ENCODE measurements at places on chromosomes 2 and 18.

DNA sequence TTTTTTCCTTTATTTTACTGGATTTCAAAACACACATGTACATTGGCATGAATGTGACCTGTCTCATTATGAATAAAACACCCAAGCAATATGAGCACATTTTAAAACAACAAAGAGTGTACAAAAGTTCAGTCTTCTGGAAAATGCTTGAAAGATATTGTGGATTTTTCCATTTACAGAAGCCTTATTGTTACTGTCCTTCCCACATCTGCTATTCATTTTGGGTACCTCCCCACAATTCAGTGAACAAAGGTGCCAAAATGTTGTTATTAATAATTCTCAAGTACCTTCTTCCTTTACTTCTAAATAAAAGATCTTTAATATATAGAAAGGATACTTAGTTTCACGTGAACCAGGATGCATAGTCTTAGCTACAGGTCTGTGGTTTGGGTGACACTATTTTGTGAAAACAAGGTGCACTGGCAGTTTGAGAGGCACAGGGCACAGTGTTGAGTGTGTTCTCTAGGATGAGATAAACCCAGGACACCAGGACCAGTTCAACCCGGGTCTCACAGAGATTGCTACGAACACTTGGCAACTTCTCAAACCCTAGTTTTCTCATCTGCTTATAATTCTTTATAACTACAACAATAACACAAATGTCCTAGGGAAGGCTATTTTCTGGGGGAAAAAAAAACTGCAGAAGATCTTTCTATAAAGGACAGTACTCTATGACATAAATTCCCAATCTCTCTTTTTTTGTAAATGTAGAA lies 84.5 kb upstream of the GALNT5 start:
- H3K36me3 ChIP-seq, result no peaks in the 10 kb centered on the region
- DNase-seq, result no peak
- peaks cover 7% of the 10 kb centered on the region for H3K27me3 ChIP-seq
- no peak overlapping the region for H3K4me3 ChIP-seq
- no peak overlapping the region for H3K27ac ChIP-seq

DNA sequence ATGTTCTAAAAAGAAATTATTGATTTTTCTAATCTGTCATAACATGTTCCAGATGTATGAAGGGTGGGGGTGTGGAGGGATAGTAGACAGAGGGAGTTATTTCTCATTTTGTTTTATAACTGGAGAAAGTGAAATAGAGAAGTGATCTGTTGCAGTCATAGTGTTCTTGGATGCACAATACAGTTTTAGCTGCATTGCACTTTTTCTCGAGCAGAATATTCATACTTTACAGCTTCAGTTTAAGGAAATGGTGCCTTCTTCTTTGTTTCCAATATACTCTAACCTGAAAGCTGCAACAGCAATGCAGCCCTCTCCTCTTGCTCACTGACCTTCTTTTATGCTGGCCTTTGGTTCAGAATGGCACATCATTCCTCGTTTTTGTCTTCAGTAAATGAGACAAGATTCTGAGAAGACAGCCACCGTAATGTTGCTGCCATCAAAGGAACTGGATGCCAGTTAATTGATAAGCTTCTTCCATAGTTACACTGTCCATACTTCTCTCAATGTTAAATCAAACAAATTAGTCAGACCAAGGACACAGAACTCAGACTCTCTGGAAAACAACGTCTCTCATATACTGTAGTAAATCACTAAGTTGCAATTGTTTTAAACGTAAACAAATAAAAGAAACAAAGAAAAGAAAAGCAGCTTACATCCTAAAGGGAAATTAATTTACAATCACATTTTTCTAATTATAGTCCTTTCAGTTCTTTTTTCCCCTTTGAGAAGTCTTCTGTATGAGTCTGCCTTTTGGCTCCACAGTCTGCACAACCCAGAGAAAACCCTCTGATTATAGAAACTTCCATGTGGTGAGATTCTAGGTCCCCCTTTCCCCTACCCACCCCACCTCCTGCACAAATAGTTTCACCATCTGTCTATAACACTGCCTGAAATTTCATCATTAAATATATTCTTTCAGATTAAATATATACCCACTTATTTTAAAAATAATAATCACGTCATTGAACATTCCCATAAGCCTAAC lies 97.4 kb upstream of the UGP2 start:
- H3K4me1 ChIP-seq, result no peaks in the 10 kb centered on the region
- no peak overlapping the region for H3K4me3 ChIP-seq
- DNase-seq, result no peak
- no peak overlapping the region for H3K27ac ChIP-seq
- H3K36me3 ChIP-seq, result no peaks in the 10 kb centered on the region

DNA sequence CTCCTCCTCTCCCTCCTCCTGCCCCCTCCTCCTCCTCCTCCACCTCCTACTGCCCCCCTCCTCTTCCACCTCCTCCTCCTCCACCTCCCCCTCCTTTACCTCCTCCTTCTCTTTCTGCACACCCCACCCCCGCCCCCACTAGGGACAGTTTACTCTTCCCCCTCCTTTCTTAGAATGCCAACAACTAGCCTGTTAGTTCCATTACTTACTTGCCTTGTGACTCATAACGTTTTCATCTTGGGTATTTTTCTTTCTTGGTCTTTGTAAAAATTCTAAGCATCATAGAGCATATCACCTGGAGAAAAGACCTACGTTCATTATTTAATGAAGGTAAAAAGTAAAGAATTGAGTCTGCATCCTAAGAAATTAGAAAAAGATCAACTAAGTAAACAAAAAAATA lies 165.3 kb downstream of the NEDD4L start:
- H3K27ac ChIP-seq, result no peak overlapping the region
- H3K27me3 ChIP-seq, result peaks cover 7% of the 10 kb centered on the region
- H3K4me1 ChIP-seq, result peaks cover 15% of the 10 kb centered on the region
- no peak overlapping the region for H3K4me3 ChIP-seq

DNA sequence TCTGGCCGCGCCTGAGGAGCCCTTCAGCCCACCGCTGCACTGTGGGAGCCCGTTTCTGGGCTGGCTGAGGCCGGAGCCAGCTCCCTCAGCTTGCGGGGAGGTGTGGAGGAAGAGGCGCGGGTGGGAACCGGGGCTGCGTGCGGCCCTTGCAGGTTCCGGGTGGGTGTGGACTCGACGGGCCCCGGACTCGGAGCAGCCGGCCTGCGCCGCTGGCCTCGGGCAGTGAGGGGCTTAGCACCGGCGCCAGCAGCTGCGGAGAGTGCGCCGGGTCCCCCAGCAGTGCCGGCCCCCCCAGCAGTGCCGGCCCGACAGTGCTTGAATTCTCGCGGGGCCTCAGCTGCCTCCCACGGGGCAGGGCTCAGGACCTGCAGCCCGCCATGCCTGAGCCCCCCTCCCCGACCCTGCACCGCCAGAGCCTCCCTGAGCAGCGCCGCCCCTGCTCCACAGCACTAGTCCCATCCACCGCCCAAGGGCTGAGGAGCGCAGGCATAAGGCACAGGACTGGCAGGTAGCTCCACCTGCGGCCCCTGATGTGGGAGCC lies 534.2 kb downstream of the ZNF804A start:
- H3K36me3 ChIP-seq, result no peaks in the 10 kb centered on the region
- H3K27ac ChIP-seq, result no peak overlapping the region
- no peak overlapping the region for H3K4me3 ChIP-seq
- DNase-seq, result no peak
- no peaks in the 10 kb centered on the region for H3K4me1 ChIP-seq

- H3K4me3 ChIP-seq, result no peak overlapping the region
- DNase-seq, result no peak
- no peaks in the 10 kb centered on the region for H3K27me3 ChIP-seq
- no peaks in the 10 kb centered on the region for H3K36me3 ChIP-seq
- H3K27ac ChIP-seq, result no peak overlapping the region
Observed at GRCh38 chr2:40192864-40193669, 258.8 kb downstream of the SLC8A1 start.

GRCh38 chr18:31857526-31858106 lies 85.3 kb downstream of the TRAPPC8 start:
- H3K36me3 ChIP-seq, result peaks cover 24% of the 10 kb centered on the region
- no peak for DNase-seq
- H3K27ac ChIP-seq, result no peak overlapping the region
- H3K4me1 ChIP-seq, result peaks cover 4% of the 10 kb centered on the region
- no peak overlapping the region for H3K4me3 ChIP-seq
- H3K27me3 ChIP-seq, result no peaks in the 10 kb centered on the region

DNA sequence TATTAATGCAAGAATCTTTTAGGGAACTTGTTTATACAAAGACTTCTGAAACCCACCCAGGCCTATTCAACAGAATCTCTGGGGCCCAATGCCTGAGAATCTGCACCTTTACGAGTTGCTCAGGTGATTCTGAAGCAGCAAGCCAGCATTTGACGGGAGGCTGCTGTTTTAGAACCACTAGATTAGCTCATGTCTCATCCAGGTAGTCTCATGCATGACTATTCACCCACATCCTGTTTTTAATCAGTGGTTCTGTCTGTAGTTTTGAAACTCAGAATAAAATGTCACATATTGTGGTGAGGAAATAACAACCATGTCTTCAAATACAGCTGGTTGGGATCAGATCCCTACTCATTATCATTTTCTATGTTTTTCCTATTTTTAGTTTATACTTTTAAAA lies 39.5 kb downstream of the CYTIP start:
- H3K4me3 ChIP-seq, result peak overlapping the region; percentile 36
- peak overlapping the region; percentile 93 for H3K27ac ChIP-seq
- peaks cover 77% of the 10 kb centered on the region for H3K4me1 ChIP-seq
- H3K36me3 ChIP-seq, result peaks cover 61% of the 10 kb centered on the region
- no peaks in the 10 kb centered on the region for H3K27me3 ChIP-seq

- H3K4me3 ChIP-seq, result no peak overlapping the region
- DNase-seq, result no peak
- peaks cover 3% of the 10 kb centered on the region for H3K27me3 ChIP-seq
- no peaks in the 10 kb centered on the region for H3K36me3 ChIP-seq
- no peaks in the 10 kb centered on the region for H3K4me1 ChIP-seq
Observed at GRCh38 chr2:128617029-128617590, 298.4 kb upstream of the HS6ST1 start.

GRCh38 chr2:232481322-232482140 lies 6.1 kb downstream of the ECEL1 start:
- no peak for DNase-seq
- no peaks in the 10 kb centered on the region for H3K36me3 ChIP-seq
- no peak overlapping the region for H3K4me3 ChIP-seq
